Stimulated activated CD8-positive, alpha-beta memory T cell treated with anti-CD3 and anti-CD28 coated beads, Interleukin-15, amount 100 ng/mL, for 4 hours (primary cell): ENCODE measurements at places on chromosomes 2 and 18.

DNA sequence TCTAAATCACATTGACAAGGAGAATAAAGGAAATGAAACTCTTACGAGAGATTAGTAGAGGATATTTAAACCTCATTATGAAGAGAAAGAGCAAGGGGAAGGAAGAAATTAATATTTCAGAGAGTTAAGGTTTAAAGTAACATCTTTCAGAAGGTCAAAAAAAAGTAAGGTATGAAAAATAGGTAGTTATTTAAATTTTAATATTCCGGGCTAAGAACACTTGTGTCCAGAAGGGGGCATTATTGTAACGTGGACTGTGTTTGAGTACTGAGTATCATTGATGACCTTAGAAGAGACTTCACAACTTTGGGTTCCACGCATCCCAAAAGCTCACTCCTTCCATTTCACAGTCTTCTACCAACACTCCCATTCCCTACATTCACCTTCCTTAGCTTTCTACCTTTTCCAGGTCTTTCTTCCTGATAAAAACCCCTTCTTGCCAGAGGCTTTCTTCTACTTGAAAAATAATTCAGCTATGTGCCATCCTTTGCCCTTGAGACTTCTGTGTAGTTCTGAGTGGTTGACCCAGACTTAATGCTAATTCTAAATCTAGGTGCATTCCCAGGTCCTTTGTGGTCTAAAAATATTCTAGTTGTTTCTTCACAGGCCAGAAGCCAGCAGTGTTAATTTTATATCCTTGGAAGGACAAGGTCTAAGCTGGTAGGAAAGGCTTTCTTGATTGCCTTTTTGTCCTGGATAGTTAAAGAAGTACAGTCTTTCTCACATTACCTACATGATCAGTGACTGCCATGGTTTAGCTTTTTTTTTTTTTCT is 16.5 kb downstream of the DYNC1I2 start:
- no peak for DNase-seq

GRCh38 chr2:51723691-51724090 is 691.8 kb upstream of the NRXN1 start:
- no peak for DNase-seq

DNA sequence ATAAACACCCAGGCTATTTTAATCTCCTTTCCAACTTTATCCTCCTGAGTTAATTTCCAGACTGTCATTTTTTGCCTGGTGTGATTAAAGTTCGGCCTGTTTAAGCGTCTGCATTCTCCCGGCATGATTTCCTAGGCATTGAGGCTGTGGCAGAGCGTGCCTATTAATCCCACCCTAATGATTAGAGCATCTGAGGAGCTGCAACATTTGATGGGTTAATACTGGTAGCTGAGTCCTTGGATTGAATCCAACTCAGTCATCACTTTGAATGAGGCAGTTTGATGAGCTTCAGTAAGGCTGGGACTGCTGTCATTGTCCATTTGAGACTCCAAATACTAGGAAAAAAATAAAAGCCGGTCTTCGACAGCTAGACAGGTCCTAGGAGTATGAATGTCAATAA is 882.5 kb downstream of the SLC4A3 start:
- no peak for DNase-seq

- DNase-seq, result no peak
Observed at GRCh38 chr2:71468279-71469015, 15.1 kb downstream of the DYSF start.

GRCh38 chr2:237228281-237228625 is 142.6 kb downstream of the COPS8 start:
- DNase-seq, result no peak
